Activated T-cell treated with anti-CD3 and anti-CD28 coated beads, Interleukin-2, amount 50 U/mL, for 72 hours (primary cell): ENCODE measurements at places on chromosomes 3 and 15. TPM values are rescaled to one million over a fixed set of nuclear protein-coding genes. Genes with fewer than 3 reads are reported as not detected.

Gene DNAH12
- 0.21 TPM for total RNA-seq

DNA sequence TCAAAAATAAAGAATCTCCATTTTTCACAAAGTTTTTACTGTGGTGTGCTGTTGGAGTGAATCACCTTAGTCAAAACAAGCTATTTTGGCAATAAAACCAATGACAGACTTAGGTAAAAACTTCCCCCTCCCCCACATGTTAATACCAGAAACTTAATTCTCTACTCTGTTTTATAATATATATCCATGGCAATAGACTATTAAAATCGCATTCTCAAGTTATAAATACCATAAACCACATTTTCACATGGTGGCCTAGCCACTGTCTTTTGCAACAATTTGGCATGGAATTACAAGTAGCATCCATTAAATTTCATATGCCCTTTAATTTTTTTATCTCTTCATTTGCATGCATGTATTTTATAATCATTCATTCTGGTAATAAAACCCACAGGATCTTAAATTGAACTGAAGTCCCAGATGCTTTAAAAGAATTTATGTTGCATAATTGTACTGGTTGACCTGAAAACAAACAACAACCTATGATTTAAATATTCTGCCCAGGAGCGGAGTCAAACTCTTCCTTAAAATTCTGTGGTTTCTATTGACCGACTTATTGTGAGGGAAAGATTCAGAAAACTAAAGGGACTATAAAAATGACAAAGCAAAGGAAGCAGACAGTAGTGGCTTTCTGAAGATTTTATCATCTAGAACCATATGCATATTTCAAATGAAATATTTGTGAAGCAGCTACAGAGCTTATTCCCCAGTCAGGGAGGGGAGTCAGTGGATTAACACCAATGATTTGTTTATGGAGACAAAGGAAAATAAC is 229.0 kb upstream of the TBL1XR1 start:
- no peaks in the 10 kb centered on the region for H3K36me3 ChIP-seq
- peak overlapping the region; percentile 40 for H3K27ac ChIP-seq
- H3K4me1 ChIP-seq: peaks cover 42% of the 10 kb centered on the region
- no peaks in the 10 kb centered on the region for H3K27me3 ChIP-seq
- DNase-seq: no peak

- H3K27me3 ChIP-seq: peaks cover 38% of the 10 kb centered on the region
- no peaks in the 10 kb centered on the region for H3K36me3 ChIP-seq
- DNase-seq: no peak
- H3K4me3 ChIP-seq: no peak overlapping the region
- H3K27ac ChIP-seq: no peak overlapping the region
These were observed 3.1 kb upstream of the ABHD6 start for GRCh38 chr3:58234516-58234931.

GRCh38 chr15:83504365-83504764 is 57.2 kb downstream of the SH3GL3 start:
- no peaks in the 10 kb centered on the region for H3K27me3 ChIP-seq
- H3K27ac ChIP-seq: no peak overlapping the region
- no peak for DNase-seq
- H3K4me1 ChIP-seq: no peaks in the 10 kb centered on the region

Gene CHRNA3
- not detected for total RNA-seq

Gene TM4SF4
- not detected for total RNA-seq
